ENCODE measurements at places on chromosomes 13 and 19.

DNA sequence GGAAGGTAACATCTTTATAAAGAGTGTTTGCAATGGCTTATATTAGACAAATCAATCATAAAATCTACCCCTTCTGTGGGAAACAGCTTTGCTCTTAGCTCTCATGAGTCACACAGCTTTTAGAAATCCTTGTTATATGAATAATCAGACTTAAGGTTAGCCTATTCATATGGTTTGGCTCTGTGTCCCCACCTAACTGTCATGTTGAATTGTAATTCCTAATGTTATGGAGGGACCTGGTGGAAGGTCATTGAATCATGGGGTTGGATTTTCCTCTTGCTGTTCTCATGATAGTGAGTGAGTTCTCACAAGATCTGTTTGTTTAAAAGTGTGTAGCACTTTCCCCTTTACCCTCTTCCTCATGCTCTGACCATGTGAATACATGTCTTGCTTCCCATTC, 704.2 kb upstream of the KLHL1 start:
- DNase-seq: no peak

GRCh38 chr19:35212241-35212640, 16.3 kb downstream of the FAM187B start:
- DNase-seq: no peak

DNA sequence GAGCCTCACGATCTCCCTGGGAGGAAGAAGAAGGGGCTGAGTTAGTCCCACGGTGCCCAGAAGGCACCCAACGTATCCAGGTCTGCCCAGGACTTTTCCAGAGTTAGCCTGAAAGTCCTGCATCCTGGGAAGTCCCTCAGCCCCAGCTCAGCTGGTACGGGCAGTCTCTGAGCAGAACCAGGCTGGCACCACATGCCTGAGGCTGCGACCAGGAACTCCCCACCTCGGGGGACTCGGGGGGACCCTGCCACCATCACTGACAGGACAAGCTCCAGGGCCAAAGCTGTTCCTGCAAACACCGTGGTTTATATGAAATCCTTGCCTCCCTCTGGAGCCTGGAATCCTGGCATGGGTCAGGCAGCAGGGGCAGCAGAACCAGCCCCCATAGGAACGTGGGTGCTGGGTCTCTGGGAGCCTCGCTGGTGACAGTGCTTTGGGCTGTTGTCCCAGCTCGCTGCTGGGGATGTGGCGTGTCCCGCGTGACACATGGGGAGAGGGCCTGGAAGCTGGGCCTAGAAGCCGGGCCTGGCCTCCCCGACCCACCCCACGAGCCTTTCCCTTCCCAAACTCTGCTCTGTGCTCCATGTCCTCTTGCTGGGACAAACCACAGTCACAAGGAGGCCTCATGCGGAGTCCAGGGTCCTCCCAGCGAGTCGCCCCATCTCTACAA, 55.5 kb downstream of the GNG7 start:
- no peak for DNase-seq

DNA sequence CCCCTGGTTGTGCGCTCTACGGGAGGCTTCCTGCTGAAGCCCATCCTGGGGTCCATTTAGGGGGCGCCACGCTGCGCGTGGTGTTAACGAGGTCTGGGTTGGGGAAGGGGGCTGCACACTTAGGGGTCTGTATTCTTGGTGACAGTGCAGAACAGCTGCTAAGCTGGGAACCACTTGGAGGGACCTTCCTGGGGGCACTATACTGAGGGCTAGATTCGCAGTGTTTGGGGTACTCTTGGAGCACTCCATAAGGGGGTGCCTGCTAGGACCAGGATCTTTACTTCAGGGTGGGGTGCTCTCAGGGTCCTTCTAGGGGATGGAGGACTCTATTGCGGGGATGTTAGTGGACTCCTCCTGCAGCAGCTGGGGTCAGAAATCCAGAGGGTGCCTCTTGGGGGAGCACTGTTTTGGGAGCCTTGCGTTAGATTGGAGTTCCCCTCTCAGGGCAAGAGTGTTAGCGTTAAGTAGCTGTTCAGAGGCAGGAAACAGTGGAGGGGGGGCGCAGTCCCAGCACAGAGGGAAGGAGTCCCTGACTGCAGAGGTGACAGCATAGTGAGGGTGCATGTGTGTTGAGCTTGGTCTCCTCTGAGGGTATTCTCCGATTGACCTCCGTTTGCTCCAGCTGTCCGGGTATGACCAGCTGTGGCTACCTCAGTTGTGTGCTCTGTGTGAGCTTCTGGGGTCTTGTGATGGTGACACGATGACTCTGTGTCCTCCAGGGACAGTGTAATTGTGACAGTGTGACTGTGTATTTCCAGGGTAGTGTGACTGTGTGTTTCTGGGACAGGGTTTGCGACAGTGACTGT, 1.1 kb downstream of the PDE4A start:
- DNase-seq: no peak

DNA sequence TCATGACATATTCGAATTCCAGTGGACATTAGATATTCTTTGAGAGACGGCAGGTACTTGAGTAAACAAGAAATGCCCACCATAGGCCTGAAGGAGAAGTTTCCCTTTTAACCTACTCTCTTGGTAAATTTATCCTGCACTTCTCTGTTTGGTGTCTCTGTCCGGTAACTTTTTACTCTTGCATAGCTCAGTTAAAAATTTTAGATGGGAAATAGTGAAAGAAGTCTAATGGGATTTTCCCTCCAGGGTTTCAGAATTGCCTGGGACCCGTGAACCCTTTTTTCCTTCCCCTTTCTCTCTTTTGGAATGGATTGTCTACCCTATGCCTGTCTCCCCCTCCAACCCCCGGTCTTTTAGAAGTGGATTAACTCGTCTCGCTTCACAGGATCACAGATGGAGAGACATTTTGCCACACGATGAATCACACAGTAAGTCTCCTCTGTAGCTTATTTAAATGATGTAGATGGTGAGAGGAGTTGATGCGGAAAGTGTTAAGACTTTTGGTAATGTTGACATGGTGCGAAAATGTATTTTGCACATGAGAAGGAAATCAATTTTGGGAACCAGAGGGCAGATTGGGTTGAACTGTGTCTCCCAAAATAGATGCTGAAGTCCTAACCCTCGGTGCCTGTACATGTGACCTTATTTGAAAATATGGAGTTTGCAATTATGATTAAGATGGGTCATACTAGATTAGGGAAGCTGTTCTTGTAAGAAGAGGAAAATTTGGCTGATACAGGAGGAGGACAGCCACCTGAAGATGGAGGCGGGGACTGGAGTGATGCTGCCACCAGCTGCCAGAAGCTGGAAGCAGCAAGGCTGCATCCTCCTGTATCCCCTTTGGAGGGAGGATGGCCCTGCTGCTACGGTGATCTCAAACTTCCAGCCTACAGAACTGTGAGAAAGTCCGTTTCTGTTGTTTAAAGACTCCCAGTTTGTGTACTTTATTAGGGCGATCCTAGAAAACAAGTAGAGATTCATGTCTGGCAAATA, 711 bp upstream of the MIPEP start:
- peak; percentile 16 for DNase-seq

DNA sequence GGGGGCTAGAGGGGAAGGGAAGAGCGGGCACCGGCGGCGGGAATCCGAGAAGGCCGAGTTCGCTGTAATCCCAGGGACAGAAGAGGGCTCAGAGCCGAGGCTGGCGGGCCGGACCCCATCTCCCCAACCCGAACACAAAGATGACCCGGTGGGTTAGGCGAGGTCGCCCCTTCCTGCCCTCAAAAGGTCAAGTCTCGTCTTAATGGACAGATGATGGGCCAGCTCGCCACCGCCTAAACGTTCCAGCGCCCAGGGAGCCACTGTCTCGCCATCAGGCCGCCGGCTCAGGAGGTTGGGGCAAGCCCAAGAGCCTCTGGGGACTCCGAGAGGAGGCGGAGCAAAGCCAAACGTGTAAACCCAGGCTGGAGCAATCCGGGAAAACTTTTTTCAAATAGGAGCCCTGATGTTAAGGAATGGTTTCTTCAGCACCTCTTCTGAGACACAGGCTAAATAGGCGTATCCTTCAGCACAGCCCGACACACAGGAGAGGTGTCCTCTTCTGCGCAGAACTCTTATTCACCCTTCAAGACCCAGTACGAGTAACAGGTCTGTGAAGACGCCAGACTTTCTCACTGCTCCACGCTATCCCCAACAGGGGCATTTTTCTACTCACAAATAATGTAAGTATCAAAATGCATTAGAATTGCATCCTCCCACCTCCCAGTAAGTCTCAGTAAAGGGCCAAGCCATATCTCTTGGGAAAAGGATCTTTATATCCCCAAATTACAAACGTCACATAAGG, 6.3 kb upstream of the POU4F1 start:
- no peak for DNase-seq

DNA sequence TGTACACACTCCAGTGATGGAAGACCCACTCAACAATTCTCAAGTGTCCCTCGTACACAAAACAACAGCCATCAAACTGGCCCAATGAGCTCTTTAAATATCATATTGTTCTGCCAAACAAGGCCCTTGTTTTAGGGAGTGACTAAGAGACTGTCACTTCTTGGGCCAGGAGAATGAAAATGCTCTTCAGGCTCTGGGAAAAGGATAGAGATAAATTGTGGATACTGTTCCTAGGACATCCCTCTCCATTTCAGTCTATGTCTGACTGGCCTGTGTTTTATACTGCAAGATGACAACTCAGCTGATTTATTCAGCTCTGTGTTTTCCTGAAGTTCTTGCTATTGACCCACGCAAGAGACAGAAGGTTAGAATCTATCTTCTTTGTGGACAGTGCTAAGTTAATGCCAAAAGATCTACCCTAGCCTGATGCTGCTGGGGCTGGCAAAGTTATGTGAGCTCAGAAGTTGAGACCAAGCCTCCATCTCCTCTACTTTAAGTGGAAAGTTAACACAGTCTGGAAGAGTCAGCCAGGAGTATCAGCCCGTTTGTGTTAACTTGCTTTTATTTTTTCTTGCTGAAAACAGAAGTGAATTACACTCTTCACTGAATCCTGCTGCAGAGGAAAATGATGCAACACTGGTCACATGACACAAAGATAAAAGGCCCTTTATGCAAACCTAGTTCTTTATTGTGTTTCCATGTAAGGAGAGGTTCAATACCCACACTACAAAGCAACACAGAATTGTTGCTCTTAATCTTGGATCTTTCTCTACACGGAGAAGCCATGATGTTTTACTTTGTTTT, 14.6 kb downstream of the FRY start:
- DNase-seq: peak; percentile 51

DNA sequence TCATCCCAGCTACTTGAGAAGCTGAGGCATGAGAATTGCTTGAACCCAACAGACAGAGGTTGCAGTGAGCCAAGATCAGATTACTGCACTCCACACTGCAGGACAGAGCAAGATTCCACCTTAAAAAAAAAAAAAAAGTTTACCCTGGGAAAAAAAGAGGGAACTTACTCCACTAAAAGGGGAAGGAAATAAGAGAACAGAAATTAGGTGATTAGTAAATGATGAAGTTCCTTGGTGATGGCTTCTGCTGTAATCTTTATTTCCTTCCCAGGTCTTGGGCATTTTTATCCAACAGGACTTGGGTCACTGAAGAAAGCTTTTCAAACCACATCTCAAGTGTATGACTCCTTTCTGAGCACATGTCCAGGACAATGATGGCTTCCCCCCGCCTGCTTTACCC, 9.3 kb downstream of the ZNF780A start:
- DNase-seq: no peak
